ENCODE measurements at places on chromosomes 7 and 10.

- DNase-seq: no peak
These were observed 77.9 kb upstream of the PLXNA4 start for GRCh38 chr7:132654150-132654549.

DNA sequence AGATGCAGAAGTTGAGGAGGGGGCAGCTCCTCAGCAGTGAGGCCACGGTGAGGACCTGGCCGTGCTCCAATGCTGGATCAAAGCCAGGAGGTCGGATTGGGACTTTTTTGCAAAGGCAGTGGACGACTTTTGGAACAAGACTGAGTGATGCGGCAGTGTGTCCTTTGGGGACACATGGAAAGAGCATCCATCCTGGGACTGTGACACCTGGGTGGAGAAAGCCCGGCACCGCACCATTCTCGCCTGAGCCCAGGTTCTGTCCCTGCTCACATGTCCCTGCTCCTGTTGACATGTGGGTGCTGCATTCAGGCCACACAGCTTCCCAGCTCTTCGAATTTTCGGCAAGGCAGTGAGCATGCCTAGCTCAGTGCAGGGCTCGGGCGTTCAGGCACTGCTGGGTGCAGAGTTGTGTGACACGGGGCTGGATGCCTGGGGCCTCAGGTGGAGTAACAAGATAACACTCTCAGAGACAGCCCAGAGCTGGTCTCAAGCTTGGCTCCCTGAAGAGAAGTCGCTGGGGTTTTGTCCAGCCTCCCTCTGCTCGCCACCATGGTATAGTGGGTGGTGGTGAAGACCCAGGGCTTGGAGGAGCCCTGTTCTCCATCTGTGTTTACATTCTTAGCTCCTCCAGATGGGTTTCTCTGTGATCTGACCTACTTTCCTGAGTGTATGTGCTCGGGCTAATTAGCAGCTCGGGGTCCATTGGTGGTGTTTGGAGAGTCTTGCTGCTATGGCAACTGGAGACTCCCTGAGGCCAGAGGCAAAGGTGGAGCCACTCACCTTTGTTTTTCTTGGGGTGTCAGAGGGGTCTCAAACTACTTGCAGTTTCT, 111.7 kb upstream of the BTBD16 start:
- no peak for DNase-seq

- DNase-seq: peak; percentile 56
These were observed 17.4 kb upstream of the KNDC1 start for GRCh38 chr10:133142523-133143199.

- no peak for DNase-seq
These were observed 38.6 kb upstream of the ACSL5 start for GRCh38 chr10:112335111-112335867.

DNA sequence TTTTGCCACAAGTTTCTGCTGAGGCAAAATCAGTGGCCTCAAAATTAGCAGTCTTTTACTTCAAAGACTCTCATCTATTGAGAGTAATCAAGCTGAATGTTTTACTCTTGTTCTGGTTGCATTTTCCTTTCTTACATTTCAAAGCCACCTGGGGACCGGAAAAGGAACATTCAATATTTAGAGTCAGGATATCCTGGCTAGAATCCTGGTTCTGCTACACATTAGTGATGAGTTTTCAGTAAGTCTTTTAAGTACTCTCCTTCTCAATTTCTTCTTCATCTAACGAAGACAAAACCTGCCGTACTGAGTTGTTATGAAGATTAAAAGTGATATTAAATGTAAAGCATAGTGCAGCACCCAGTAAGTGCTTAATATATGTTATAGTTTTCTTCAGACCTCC, 52.5 kb downstream of the LAMB4 start:
- DNase-seq: no peak

GRCh38 chr7:44368455-44368854, 43.1 kb upstream of the CAMK2B start:
- DNase-seq: no peak

DNA sequence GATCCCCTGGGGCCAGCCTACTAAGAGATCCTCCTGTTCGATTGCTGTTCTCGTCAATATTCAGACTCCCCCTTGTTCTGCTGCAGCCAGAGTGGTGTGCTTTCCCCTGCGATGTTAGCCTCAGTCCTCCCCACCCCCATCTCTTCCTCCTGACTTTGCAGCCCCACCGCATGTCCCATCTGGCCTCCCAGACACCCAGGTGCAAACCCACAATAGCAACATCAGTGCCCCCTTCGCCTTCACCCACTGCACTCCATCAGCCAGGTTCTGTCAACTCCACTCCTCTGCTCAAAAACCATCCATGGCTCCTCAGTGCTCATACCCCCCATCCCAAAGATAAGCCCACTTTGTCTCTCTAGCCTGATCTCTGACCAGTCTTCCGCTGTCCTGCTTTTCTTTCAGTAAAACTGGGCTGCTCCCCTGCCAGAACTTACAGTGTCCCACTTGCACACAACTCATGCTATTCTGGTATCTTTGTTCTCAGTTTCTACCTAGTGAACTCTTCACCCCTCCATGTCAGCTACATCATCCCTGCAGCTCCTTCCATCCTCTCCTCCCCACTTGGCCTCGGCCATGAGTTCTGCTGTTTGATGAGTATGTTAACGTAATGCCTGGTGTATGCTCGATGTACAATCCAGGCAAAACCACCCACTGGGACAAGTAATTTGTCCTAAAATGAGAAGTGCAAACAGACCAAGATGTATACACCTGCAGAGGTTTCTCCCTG, 26.6 kb downstream of the COL13A1 start:
- DNase-seq: no peak

- DNase-seq: no peak
These were observed 467.4 kb downstream of the TYW1 start for GRCh38 chr7:67463983-67464382.

- no peak for DNase-seq
These were observed 73.0 kb downstream of the UBE3C start for GRCh38 chr7:157211690-157212089.

- no peak for DNase-seq
These were observed 215.0 kb downstream of the PTPRN2 start for GRCh38 chr7:158372400-158373342.

DNA sequence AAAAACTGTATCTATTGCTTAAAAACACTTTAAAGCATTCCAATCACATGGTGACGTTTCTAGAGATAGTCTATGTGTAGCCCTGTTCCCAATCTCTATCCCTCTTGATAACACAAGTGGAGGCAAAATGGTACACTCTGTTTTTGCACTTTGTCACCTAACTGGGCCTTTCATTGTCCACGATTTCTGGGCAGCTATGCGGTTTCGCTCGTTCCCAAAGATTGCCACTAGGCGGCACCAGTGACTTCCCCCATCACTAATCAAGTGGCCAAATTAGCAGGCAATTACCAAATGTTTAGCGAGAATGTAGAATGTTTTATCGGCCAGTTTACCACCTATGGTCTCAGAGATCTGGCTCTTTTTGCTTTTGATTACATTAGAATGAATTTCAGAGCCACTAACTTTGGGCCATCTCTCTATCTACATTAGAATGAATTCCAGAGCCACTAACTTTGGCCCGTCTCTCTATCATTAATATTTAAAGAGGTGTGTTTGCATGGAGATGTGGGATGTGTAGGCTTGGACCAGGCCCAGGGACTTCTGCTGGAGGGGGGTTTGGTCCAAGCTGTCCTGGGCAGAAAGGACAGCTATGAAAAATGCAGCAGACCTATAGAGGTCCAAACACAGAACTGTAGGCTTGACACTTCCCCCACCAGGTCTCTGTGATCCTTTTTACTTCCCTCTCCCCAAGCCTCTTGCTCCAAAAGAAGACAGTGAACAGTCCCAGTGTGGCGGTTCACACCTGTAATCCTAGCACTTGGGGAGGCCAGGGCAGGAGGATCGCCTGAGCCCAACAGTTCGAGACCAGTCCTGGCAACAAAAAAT, 90.1 kb downstream of the EPC1 start:
- DNase-seq: peak; percentile 46

- peak; percentile 52 for DNase-seq
These were observed 83.9 kb downstream of the JAZF1 start for GRCh38 chr7:28096713-28097112.

DNA sequence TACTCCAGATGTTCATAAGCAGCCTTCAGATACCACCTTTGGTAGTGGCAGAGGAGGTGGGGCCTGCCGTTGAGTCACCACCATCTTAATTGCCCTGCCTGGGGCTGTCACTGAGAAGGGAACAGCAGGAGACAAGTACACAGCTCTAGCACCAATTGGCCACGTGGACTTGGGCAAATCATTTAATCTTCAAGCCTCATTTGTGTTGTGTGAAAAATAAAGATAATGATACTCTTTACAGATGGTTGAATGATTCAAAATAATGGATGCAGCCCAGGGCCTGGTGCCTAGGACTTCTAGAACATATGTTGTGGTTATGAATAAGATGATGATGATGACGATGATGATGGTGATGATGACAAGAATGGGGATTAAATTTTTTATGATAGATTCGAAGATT, 111.9 kb upstream of the ADAM12 start:
- DNase-seq: no peak

DNA sequence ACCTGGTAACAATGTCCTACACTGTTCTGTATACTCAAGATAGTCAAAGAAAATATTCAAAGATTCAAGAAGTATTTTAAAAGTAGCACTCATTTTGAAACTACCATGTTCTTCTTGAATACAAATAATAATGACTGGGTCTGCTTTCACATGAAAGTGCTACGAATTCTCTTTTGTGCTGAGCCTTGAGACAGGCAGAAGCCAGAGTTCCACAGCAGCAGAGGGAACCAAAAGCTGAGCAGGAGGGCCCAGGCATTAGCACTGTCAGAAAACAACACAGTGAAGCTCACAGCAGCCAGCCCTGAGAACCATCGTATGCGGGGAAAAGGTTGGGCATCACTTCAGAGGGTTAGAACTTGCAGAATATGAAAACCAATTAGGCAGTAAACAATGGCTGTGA, 38.9 kb downstream of the ANKMY2 start:
- DNase-seq: no peak

DNA sequence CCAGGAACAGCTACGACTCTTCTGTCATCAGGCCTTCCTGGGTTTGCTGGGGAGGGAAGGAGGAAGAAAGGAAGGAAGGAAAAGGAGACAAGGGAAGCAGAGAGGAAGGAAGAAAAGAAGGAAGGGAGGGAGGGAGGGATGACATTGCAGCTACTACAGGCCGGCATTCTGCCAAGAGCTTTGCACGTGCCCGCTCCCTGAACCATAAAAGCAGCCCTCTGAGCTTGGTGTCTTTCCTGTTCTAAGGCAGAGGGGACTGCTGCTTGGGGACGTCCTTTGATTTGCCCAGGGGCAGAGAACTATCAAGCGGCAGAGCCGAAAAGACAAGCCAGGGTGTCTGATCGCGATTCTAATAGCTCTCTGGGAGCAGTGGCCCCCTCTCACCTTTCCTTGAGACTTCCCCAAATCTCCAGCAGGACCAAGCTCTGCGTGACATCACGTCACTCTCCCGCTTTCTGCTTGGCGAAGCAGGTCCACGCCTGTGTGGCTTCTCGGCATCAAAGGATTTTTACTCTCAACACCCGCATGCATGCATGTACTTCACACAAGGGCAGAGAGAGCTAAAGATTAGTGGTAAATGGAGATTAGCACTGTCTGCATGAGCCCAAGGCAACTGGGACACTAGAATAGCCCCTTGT, 167.8 kb upstream of the AUTS2 start:
- DNase-seq: peak; percentile 18

DNA sequence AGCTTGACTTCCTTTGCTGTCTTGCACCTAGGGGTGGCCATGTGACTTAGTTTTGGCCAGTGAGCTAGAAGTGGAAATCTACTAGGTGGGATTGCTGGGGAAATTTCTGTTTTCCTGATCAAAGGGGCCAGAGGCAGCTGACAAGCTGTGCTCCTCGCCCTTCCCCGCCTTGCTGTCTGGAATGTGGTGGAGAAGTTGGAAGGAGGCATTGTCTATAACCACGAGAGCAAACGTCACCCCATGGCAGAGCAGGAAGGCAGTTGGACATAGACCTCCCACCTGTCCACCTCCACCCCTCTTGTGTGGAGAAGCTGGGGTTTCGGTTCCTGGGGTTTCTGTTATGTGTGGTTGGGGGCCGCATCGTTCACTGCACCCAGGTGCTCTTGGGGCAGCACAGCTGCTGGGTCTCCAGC, 7.3 kb downstream of the SFRP5 start:
- peak; percentile 10 for DNase-seq
